Thoracic aorta (tissue), 2 donors: ENCODE measurements at places on chromosomes 4 and X.

DNA sequence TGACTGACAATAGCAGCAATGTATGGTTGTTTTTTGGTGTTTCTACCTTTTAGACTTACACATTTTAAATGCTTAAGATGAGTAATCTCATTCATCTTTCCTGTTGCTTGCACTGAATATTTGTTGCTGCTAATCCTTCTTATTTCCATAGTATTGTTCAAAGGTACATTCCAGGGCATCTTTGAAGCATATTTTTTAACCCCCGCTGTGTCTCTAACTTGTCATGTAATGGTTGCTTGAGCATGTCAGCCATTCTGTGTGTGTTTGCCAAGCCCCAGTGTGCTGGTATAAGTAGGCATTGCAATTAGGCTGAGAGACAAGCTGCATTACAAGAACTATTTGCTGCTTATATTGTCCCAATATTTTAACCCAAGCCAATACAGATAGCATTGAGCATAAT lies 87.9 kb downstream of the IL1RAPL1 start:
- DNase-seq: no peak

DNA sequence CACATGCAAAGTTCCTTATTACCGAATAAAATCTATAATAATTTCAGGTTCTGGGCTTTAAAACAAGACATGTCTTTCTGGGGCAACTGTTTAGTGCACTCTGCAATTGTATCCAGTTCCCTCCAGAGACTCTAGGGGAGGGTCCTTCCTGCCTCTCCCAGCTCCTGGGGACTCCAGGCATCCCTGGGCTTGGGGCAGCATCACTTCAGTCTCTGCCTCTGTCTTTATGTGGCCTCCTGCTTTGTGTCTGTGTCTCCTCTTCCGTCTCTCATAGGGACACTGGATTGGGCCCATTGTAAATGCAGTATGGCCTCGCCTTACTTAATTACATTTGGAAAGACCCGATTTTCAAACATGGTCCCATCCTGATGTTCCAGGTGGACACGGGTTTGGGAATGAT lies 10.9 kb upstream of the ASMTL start:
- DNase-seq: no peak

DNA sequence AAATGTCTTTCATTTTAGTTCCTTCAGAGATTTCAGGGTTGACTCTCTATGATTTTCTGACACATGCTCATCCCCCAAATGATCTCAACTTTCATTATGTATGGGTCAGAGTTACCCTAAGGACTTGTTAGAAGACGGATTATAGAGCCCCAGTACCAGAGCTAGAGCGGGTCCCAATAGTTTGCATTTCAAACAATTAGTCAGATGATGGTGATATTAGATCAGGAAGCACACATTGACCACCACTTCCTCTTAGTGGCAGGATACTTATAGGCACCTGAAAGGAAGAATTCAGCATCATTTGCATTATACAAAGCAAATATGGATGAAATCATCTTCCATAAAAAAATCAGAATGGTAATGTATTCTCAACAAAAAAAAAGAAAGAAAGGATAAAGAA lies 106.1 kb downstream of the GALNTL6 start:
- no peak for DNase-seq

GRCh38 chr4:40937140-40937725 lies 187.5 kb downstream of the NSUN7 start:
- DNase-seq: no peak

DNA sequence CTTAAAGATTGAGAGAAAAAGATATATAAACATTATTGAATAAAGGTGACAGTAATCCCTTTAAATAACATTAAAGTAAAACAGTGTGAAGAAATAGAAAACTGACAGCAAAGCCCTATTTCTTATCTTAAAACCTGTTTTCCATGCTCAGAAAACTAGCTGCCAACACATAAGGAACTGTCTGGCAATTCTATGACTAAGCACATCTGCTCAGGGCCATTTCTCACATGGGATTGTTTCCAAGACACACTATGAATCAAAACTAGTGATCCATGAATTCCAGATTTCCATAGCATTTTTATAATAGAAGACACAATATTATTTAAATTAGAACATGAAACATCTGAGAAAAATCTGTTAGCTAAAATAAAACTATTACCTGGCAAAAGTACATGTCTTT lies 113.4 kb downstream of the SCLT1 start:
- DNase-seq: no peak

- DNase-seq: no peak
These were observed 35.5 kb upstream of the PLS3 start for GRCh38 chrX:115525486-115525885.

GRCh38 chr4:12689457-12689856 lies 794.7 kb downstream of the RAB28 start:
- DNase-seq: no peak

- no peak for DNase-seq
These were observed 110.8 kb upstream of the PAQR3 start for GRCh38 chr4:79049840-79050540.

- no peak for DNase-seq
These were observed 4.2 kb downstream of the PRDM8 start for GRCh38 chr4:80201252-80202151.

- DNase-seq: no peak
These were observed 150.7 kb upstream of the EOLA2 start for GRCh38 chrX:150088766-150089518.

- DNase-seq: no peak
These were observed 426 bp upstream of the XIAP start for GRCh38 chrX:123859409-123859845.

GRCh38 chr4:81896936-81897335 lies 425.2 kb upstream of the RASGEF1B start:
- no peak for DNase-seq

DNA sequence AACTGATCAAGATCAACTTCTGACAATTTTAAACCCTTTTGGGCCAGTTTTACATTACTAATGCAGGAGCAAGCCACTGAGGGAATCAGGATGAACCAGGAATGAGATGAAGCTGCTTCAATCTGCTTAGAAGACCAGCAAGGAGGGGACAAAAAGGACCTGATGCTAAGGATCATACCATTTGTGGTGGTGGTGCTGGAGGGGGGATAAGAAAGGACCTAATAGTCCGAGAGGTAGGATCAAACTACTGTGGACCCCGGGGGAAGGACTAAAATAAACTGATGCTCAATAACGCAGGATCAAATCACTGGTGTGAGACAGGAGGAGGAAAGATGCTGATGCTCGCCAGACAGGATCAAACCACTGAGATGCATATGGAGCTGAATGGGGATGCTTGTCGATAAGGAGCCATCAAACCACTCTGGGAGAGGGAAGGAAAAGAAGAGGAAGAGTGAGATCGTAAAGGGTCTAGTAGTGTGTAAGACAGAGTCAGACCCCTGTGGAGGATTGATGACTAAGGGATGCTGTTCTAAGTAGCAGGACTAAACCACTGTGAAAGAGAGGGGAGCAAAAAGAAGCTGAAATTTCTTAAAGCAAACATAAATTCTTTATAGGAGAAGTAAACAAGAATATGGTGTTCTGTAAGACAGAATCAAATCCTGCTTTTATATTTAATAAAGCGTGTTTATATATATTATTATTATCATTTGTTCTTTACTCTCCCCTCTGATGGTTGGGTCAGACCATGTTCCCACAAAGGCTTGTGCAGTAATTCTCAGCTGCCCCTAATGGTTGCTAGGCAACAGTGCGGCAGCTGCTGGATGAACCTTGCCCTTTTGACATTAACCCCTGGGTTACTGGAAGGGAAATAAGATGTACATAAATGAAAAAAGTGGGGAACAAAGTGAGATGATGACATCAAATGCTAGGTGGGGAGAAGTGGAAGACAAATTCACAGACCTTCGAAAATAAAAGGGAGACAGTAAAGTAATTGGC lies 432.5 kb upstream of the FGF16 start:
- DNase-seq: no peak

DNA sequence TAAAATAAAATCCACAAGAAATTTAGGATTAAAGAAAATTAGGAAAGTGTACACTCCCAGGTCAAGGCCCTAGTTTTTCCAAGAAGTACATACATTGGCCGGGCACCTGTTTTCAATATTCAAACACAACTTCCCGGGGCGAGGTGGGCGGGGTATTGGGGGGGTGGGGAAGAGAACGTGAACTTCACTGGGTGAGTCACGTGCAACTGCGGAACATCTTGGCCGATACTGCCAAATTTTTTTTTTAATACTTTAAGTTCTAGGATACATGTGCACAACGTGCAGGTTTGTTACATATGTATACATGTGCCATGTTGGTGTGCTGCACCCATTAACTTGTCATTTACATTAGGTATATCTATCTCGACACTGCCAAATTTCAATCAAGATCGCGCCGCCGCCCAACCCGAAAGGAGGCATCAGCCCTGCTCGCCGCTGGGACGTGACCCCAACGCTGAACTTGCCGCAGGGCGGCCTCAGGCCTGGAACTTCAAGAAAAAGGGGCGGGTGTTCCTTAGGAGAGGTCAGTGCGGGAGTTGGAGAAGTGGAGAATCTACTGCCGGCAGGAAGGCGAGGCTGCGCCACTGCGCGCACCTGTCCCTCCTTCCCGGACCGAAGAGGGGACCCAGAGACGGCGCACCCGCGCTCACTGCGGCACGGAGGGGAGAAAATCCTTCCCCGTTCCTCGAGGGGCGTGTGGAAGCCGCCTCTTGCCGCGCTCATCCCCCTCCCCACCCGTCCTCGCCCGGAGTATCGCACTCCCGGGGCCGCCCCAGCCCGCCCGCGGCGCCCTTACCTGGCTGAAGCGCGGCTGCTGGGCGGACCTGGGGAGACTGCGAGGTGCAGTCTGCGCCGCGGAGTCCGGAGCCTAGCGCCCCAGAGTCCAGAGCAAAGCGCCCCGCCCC lies at the start of gene TEC:
Gene TEC, minus strand, starts transcription at position 883 of the 905 bp plus-strand sequence. CDS start 41,224 bp downstream, outside the sequence.
- no peak for DNase-seq

- no peak for DNase-seq
These were observed 64.7 kb downstream of the SMAD1 start for GRCh38 chr4:145546175-145546915.

GRCh38 chrX:66892004-66892403 lies 253.1 kb upstream of the EDA2R start:
- no peak for DNase-seq

DNA sequence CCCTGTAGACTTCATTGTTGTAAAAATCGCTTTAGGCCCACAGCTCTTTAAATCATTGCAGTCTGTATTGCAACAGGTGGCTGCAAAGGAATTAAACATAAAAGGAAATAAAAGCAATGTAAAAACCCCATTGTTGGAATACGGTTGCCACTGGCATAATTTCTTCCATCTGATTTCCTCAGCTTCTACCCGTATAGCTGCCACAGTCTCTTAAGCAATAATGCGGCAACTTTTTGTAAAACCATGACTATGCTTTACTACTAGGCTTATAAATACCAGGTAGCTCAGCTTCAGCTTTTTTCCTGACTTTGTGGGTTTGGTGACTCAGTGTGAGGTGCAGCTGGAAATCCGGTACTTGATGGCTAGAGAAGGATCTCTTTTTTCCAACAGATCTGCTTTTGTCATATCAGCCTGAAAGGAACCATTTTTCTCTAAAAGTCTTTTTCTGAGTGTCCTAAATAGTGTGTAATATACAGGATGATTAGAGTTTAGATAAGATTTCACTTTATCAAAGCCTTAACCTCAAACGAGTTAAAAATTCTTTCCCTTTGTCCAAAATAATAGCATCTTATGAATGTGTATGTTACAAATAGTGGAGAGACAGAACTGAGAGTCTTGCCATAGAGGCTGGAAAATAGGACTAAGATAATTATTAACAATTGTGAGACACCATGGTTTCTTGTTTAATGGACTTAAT lies 268.0 kb downstream of the ADGRL3 start:
- DNase-seq: no peak

- no peak for DNase-seq
These were observed 637.8 kb upstream of the GRIA3 start for GRCh38 chrX:122546269-122546668.

DNA sequence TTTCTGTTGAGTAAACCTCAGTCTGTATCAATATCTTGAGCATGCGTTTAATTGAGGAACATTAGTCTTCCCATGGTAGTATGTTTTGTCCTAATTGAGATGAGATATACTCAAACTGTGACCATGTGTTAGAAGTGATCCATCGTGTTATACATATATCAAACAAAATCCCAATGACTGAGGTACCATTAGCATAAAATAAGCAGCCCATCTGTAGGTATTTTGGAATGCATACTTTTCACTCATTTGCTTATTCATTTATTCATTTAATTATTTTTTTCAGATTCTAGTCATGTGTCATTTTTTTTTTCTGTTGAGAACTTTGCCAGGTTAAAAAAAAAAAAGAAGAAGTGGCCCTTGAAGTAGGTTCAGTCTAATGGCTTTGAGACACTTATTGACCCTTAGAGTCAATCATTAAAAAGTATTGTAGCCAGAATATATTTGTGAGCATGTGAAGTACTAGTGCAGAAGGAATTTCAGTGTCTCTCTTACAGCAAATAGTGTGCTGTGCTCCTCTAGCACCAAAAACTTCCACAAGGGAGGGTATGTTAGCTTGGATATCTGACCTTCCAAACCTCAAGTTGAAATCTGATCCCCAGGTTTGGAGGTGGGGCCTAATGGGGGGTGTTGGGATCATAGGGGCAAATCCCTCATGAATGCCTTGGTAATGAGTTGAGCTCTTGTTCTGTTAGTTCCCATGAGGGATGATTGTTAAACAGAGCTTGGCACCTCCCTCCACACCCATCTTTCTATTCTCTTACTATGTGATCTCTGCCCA lies 130.8 kb upstream of the NPY2R start:
- DNase-seq: no peak

GRCh38 chrX:123976706-123977316 lies 15.3 kb downstream of the STAG2 start:
- no peak for DNase-seq

DNA sequence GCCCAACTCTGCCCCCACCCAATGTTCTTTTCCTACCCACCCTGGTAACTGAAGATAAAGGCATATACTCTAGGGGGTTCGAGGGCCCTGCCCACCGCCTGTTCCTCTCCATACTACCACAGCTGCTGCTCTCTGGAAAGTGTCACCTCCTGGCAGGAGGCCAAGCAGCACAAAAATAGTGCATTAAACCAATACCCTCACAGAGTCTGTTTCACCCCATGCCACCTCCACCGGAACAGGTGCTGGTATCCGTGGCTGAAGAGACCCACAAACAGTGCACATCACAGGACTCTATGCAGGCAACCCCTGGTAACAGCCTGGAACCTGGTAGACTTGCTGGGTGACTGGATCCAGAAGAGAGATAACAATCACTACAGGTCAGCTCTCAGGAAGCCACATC lies 85.1 kb upstream of the CTSO start:
- DNase-seq: no peak

DNA sequence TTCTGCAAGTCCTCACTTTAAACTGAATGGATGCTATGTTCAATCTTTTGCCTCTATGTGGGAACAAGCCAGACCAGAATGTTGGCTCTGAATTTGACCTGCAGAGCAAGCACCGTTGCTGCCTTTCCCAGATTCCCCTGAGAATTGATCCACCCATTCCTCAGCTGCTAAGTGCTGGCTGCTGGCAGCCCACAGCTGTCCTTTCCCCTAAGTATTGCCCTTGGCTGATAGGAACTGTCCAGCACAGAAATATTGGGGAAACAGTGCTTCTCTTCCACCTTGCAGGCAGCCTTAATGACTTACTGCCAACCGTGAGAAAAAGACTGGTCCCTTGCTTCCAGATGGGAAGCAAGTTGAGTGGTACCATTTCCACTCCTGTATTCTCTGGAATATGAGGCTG lies 475.9 kb downstream of the PDHA2 start:
- no peak for DNase-seq
